ENCODE measurements at places on chromosomes 12 and 14.
A peak's percentile ranks its signal among the peaks of the same experiment; 100 is the strongest.

GRCh38 chr12:47878918-47879481 is 25.8 kb downstream of the VDR start:
- DNase-seq = no peak

- DNase-seq = no peak
These were observed 227.8 kb downstream of the ZFP36L1 start for GRCh38 chr14:68564826-68565759.

DNA sequence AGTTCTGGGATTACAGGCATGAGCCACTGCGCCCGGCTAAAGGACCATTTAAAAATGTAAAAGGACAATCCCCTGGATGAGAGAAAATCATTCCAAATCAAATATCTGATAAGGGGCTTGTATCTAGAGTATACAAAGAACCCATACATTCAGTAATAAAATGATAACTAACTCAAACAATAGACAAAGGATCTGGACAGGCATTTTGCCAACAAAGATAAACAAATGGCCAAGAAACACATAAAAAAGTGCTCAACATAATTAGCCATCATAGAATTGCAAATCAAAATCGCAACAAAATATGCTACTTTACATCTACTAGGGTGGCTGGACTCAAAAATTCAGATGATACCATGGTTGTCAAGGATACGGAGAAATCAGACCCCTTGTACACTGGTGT is 8.5 kb upstream of the BICD1 start:
- DNase-seq = no peak

- DNase-seq = no peak
These were observed 21.9 kb upstream of the MAP3K9 start for GRCh38 chr14:70830998-70831781.

DNA sequence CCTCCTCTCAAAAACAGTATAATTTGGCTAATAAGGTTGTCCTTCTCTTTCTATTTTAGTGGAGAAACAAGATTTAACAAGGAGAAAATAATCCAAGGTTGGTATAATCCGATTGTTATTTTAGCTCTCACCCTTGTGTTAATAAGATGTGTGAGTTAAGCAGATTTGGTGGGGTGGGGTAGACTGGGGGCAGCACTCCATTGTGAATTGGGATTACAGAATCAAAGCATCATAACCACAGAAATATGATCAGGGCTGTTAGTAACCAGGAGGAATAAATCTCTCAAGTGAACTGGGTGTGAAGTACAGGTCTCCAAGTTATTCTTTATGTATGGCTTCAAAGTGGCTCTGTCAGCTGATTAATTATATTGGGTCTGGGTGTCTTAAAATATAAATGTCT is 10.2 kb downstream of the TIGAR start:
- DNase-seq = no peak

GRCh38 chr12:76236640-76237039 is 111.6 kb downstream of the BBS10 start:
- DNase-seq = no peak

DNA sequence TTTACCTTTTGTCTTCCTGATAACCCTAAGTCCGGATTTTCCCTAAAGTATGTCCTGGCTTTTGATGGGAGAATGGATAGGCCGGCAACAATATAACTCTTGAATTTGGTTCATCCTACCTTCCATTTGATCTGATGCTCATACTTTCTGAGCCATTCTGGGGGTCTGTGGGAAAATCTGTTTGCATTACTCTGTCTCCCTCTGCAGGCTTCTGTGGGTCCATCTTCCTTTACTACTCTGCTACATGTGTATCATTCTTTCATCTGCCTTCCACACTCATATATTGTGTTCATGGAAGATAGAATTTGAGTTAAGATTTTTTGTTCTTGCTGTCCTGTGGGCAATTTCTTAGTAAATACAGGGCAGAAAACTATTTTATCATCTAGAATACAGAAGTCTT is 101.5 kb downstream of the NAV3 start:
- DNase-seq = no peak

GRCh38 chr12:26239122-26239851 is 43.9 kb downstream of the SSPN start:
- DNase-seq = no peak

DNA sequence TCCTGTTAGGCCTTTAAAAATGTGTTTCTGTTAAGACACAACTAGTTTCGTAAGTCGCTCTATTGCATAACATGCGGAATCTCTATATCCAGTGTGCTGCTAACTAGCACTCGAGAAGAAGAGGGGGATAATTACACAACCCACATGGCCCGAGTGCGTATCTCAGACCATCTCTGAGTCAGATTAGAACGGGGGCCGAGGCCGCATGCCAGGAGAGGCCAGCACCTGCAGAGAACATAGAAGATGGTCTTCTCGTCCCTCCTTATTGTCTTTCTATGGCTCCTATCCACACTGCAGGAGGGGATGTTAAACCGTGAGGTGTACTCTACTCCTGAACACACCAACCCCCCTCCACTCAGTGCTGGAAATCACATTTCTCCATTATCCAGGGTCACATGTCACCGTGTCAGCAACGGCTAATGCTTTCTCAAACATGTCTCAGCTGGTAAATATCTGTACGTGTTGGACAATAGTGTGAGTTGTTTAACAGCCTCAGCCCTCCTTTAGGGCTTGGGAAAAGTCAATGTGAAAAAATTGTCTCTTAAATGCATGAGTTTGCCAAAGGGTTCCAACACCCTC is 56.3 kb downstream of the CCDC88C start:
- no peak for DNase-seq

- peak; percentile 31 for DNase-seq
These were observed 53.1 kb upstream of the STON2 start for GRCh38 chr14:81453166-81453766.

GRCh38 chr12:92928421-92928961 is 604 bp downstream of the EEA1 start:
- peak; percentile 24 for DNase-seq

GRCh38 chr14:101196795-101197590 is 293.5 kb upstream of the RTL1 start:
- DNase-seq = no peak

- no peak for DNase-seq
These were observed 36.4 kb downstream of the TMTC2 start for GRCh38 chr12:82723093-82723492.

DNA sequence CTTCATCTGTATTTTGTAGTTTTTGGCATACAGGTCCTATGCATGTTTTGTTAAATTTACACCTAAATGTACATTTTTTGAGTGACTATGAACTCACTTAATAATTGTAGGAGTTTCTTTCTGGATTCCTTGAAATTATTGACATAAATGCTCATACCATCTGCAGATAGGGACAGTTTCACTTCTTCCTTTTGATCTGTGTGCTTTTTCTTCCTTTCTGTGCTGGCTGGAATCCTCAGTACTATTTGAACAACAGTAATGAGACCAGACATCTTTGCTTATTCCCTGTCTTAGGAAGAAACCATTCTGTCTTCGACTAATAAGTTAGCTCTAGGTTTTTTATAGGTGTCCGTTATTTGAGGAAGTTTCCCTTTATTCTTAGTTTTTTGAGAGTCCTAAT is 110.3 kb downstream of the ADGRD1 start:
- DNase-seq = no peak

DNA sequence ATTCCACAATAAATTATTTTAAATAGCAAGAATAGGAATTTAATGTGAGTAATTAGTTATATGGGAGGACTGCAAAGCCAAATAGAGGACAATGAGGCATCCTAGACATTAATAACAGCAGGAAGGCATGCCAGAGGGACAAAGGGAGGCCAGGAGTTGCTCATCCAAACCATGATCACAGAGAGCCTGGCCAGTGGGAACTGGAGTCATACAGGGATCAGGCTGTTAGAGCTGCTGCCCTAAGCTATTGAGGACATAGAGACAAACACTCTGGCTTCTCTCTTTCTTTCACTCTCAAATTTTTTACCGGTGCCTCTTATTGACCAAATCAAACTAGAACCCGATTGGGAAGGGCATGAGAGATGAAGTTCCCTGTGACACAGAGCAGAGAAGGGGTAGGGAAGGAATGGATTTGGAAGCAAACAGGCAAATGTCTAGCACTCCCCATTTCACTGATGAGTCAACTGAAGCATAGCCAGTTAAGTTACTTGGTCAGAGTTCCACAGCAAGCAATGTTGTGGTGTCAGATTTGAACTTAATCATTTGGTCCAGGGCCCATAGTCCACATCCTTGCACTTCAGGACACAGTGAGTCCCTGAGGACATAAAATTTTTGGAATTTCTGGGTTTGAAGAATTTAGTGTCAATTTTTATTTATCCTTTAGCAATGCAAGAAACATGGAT is 17.9 kb upstream of the CFAP54 start:
- no peak for DNase-seq

- peak; percentile 93 for DNase-seq
These were observed 646 bp upstream of the CORO1C start for GRCh38 chr12:108731866-108732461.

DNA sequence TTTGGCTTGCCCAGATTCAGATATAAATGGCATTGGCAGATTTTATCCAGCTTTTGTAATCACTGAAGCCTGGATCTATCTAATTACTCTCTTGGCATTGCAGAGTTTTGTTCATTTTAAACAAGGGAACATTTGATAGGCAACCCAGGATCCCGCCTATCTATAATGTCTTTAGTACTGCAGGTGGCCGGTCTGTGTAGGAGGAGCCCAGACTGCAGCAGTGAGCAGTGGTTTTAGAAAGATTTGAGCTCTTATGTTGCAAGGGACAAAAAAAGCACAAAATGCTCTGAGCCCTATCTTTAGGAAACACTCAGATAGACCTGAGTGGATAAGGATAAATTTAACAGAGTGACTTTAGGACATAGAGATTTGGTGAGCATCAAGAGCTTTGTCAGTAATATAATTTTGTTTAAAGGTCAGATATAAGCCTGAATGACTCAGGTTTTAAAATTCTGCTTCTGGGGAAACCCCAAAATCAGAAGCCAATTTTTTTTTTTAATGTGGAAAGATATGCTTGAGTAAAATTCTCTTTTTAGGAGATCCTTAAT is 165.5 kb downstream of the SLC5A8 start:
- no peak for DNase-seq

DNA sequence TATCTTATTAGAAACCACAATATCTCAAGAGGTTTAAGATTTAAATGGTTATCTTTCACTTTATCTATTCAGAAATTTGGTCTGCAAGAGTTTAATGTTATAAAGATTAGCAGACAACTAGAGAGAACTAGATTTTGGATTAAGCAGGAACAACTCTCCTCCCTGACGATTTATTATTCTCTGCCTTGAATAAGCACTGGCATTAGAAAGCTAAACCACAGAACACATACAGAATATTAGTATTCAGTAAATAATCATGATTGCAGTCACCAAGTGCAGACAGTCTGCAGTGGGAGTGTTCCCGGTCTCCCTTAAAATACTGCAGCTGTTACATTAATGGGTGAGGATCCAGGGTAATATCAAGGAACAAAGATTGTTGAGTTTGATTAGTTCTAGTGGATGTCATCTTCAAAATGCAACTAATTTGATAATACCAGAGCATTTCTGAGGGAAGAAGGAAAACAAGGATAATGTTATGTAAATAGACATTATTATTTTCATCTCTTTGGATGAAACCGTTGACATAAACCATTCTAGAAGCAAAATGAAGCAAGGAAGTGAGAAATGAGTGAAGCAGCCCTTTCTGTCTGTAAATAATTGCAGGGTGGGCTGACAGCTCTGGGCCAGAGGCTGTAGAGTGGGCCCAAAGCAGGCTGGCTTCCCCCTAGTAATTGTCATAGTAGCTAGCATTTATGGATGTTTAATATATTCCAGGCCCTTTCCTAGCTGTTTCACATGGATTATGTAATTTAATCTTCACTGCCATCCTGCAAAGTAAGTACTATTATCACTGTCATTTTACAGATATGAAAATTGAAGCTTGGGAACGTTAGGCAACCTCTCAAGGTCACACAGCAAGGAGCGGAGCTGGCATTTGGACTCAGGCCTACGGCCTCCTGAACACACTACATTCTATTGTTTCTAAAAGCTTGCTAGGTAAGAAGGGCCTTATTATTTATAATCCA is 79.4 kb downstream of the DYRK2 start:
- no peak for DNase-seq

- DNase-seq = no peak
These were observed 15.1 kb downstream of the ISCU start for GRCh38 chr12:108577458-108577857.
